ENCODE measurements at places on chromosomes 3 and 15.
A peak's percentile ranks its signal among the peaks of the same experiment; 100 is the strongest.

DNA sequence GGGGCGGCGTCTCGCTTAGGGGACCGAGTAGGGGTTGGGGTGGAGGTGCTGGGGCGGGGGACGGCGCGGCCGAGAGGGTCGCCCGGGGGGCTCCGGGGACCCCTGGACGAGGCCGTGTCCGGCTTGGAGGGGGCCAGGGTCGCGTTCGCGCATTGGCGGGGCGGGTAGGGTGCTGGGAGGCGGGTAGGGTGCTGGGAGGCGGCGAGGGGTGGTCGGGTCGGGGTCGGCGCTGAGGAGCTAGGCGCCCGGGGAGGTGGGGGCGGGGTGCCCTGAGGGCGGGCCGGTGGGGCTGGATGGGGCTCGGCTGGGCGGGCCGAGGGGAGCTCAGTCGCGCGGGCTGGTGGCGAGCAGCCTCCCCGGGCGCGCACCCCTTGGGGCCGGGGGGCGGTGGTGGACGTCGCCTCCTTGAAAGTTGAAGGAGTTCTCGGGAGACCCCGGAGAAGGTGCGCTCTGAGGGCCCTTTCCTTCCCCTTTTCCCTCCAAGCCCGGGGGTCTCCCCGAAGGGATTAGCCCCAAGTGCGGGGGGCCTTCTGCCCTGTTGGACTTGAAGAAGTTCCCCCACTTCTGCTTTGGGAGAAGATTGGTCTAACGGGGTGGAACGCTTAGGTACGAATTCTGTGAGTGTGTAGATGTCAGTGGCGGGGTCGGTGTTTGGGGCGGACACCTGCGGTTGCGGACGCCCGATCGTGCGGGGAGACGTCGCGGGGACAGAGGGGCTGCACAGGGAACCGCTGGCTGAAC is 543 bp downstream of the MEF2A start:
- peak; percentile 80 for DNase-seq

DNA sequence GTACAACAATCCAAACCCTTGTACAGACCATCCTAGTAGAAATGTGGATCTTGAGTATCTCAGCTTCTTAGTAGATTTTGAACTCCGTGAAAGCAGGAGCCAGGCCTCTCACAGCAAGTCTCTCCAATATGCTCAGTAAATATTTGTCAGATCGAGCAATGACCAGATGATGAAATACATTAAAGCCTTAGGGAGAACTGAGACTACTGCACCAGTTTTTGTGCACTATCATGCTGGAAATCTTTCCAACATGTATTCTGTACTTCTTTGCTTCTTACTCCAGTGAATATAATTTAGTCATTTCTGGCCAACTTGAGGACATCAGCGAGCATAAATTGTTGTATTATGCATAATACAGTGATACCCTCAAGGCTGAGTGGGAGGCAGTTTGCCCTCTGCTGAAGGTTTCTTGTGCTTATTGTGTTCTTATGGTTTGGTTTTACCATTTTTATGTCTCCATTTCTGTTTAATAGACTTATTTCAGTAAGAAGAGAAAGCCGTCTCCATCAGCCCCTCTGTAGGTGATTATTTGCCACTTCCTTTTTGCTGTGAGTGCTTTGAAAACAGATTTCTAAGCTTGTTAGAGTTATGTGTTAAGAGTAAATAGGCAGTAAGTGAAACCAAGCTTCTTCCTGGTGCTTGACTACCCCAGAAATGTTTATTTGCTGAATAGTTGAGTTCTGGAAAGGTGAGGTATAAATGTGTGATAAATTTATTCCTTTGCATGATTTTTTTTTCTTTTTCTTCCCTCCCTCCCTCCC is 147.1 kb downstream of the PGPEP1L start:
- DNase-seq: no peak

DNA sequence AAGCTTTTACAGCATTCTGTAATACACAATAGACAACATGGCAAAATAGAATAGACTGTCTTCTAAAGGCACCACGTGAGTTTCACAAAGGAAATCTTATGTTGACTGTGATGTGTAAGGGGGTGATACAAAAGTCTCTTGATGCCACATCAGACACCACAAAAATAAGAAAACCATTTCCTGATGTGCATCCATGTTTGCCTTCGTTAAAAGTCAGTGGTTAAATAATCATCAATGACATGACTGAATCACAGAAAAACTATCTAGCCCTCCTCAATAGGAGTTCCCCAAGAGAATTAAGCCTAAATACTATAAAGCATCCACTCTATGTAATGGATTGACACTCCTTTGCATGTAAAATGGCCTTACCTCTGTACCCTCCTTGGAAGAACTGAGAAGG is 198.6 kb upstream of the SLC2A2 start:
- DNase-seq: no peak

GRCh38 chr3:182258538-182259177 is 534.6 kb upstream of the ATP11B start:
- no peak for DNase-seq

GRCh38 chr15:72690938-72691337 is 4.9 kb downstream of the BBS4 start:
- no peak for DNase-seq

GRCh38 chr3:154018100-154018696 is 103.0 kb upstream of the ARHGEF26 start:
- DNase-seq: no peak
